Ovary (tissue), 10 donors: ENCODE measurements at places on chromosomes 5 and 9. TPM values are rescaled to one million over a fixed set of nuclear protein-coding genes. Genes with fewer than 3 reads are reported as not detected.

- peak overlapping the region; percentile 99 for H3K27ac ChIP-seq
- H3K36me3 ChIP-seq: no peaks in the 10 kb centered on the region
- peaks cover 15% of the 10 kb centered on the region for H3K4me1 ChIP-seq
- DNase-seq: peak; percentile 53
Observed at GRCh38 chr5:78649211-78649695, 681 bp upstream of the LHFPL2 start.

Gene PLGRKT
- total RNA-seq: 13.3 TPM

- no peak for DNase-seq
- H3K4me3 ChIP-seq: no peak overlapping the region
- H3K27me3 ChIP-seq: no peaks in the 10 kb centered on the region
- no peaks in the 10 kb centered on the region for H3K4me1 ChIP-seq
Observed at GRCh38 chr5:96049398-96050272, 88.0 kb upstream of the ELL2 start.

DNA sequence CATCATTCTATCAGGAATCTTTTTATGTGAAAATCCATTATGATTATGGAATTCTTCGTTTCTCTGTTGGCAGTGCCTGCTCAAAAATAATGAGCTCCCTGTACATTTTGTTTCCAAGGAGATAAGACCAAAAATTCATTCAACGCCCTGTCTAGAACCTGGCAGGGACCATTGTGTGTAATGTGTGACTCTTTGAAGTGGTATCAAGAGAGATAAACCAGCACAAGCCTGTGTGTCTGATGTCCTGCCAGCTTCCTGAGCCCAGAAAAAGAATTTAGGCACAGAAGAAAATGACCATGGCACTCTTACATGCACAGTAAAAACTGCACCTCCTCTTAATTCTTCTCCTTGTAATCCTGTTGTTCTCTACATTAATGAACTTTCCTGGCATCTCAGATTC, 177.4 kb downstream of the SAXO1 start:
- no peak overlapping the region for H3K27ac ChIP-seq
- no peak overlapping the region for H3K4me3 ChIP-seq
- DNase-seq: no peak
- H3K36me3 ChIP-seq: no peaks in the 10 kb centered on the region
- no peaks in the 10 kb centered on the region for H3K4me1 ChIP-seq

Gene ZNF879
- 12.1 TPM for total RNA-seq

Gene TENT4A
- 18.7 TPM for total RNA-seq

Gene TMEFF1
- 0.74 TPM for total RNA-seq

DNA sequence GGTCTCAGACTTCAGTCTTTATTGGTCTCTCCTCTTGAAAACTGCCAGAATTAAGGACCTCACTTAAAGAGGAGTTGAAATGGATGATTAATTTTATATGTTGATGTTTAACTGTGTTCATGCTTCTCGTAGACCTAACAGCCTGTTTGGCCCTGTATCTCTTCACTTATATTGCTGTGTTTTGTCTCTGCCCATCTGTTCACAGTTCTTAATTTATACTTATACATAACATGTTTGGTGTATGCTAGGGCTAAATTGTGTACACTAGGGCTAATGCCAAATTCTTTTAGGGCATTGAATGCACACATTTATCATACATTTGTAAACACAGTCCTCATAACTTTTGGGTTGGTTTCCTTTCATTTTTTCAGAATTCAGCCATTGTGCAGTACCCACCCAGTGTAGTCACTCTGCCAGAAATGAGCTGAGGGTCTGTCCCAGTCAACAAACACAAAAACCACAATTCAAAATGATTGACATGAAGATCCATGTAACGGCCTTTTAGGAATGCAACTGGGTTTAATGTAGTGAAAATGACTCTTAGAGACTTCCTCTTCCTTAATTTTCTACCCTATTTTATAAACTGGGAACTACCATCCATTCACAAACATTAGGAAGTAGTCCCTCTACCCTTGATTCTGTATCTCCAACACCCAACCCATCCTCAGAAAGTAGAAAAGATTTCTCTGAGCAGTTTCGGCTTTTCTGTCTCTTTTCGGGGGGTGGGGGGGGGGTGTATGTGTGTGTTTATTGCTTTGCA, 668.8 kb upstream of the KLF4 start:
- H3K4me1 ChIP-seq: peaks cover 3% of the 10 kb centered on the region
- DNase-seq: no peak
- H3K36me3 ChIP-seq: no peaks in the 10 kb centered on the region
- H3K27me3 ChIP-seq: no peaks in the 10 kb centered on the region
- no peak overlapping the region for H3K27ac ChIP-seq
- H3K4me3 ChIP-seq: no peak overlapping the region

DNA sequence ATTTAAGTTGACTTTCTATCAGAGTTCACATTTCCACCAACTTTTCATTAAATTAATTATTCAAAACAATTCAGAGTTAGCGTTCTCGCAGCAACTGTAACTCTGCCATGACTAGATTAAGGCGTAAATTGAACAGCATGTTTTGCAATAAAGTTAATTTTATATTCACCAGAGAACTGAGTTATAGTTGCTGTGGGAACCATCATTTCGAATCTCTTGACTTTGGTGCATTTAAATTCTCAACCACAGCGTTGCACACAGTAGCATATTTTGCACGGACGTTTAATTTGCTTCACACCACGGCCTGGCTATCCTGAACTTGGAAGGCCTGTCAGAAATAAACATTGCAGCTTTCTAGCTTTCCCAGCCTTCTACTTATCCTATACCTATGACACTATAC, 144.3 kb upstream of the WWC1 start:
- H3K27me3 ChIP-seq: no peaks in the 10 kb centered on the region
- no peak for DNase-seq
- H3K4me3 ChIP-seq: no peak overlapping the region
- H3K27ac ChIP-seq: no peak overlapping the region

Gene ZDHHC12
- 6.8 TPM for total RNA-seq

DNA sequence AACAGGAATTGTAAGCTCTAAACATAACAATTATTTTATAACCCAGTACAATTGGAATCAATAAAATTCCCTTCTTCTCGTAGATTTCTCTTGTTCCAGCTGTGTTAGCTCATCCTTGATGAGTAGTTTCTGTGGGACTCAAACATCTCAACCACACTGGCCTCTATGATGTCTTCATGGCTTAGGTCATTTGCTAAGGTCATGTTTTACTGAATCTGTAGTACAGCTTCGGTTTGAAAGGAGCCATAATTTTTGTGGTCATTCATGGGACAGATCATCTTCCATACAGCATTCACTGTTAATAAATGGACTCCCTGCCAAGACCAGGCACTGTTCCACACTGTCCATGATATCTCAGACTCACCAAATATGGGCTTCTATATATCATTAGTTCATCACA, 369.0 kb upstream of the RFX3 start:
- no peaks in the 10 kb centered on the region for H3K36me3 ChIP-seq
- no peak for DNase-seq
- H3K27ac ChIP-seq: no peak overlapping the region
- H3K27me3 ChIP-seq: no peaks in the 10 kb centered on the region
- H3K4me3 ChIP-seq: no peak overlapping the region
- H3K4me1 ChIP-seq: no peaks in the 10 kb centered on the region

- no peaks in the 10 kb centered on the region for H3K36me3 ChIP-seq
- no peak overlapping the region for H3K27ac ChIP-seq
- H3K4me3 ChIP-seq: no peak overlapping the region
- H3K27me3 ChIP-seq: no peaks in the 10 kb centered on the region
- no peaks in the 10 kb centered on the region for H3K4me1 ChIP-seq
Observed at GRCh38 chr5:171437286-171437821, 17.9 kb downstream of the FGF18 start.

GRCh38 chr5:80576383-80576782, 6.3 kb upstream of the ANKRD34B start:
- H3K36me3 ChIP-seq: no peaks in the 10 kb centered on the region
- H3K27ac ChIP-seq: no peak overlapping the region
- H3K27me3 ChIP-seq: no peaks in the 10 kb centered on the region
- no peak for DNase-seq
- H3K4me1 ChIP-seq: no peaks in the 10 kb centered on the region
- H3K4me3 ChIP-seq: no peak overlapping the region

Gene PCDHB6
- total RNA-seq: 2.0 TPM

- H3K27me3 ChIP-seq: no peaks in the 10 kb centered on the region
- no peaks in the 10 kb centered on the region for H3K36me3 ChIP-seq
- H3K27ac ChIP-seq: no peak overlapping the region
- peak; percentile 73 for DNase-seq
- peaks cover 13% of the 10 kb centered on the region for H3K4me1 ChIP-seq
Observed at GRCh38 chr5:80238778-80239679, 16.8 kb downstream of the SERINC5 start.

DNA sequence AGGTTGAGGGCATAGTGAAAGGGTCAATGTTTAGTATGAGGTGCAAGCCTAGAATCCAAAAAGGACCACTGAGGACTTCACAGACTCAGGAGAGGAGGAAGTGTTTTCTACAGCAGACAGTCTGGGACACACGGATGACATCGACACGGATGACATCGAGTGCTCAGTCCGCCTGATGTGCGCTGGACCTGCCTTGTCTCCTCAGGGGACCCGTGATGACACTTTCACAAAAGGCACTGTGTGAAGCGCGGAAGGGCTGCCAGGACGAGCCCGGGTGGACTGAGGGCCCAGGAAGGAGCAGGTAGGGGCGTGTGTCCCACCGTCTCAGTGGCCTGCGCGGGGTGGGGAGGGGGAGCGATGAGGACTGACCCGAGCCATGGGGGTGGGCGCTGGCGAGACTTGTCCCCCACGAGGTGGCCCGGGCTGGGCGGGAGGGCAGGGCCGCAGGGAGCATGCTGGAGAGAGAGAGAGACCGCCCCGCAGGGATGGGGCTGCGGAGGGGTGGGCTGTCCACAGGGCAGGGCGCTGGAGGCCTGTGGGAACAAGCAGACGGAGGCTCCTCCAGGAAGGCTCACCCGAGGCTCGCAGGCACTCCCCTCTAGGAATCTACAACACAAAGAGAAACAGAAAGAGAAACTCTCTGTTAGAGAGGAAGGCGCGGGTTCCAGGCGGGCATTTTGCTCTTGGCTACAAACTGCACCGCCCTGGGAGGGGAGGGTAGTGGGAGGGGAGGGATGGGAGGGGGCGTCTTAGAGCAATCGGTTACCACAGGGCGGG, 54.9 kb downstream of the USP20 start:
- H3K4me3 ChIP-seq: no peak overlapping the region
- no peaks in the 10 kb centered on the region for H3K36me3 ChIP-seq
- H3K27ac ChIP-seq: no peak overlapping the region
- H3K27me3 ChIP-seq: no peaks in the 10 kb centered on the region
- peaks cover 5% of the 10 kb centered on the region for H3K4me1 ChIP-seq
- no peak for DNase-seq

Gene ADRA1B
- total RNA-seq: 7.7 TPM

GRCh38 chr9:137139468-137140150, 655 bp downstream of the GRIN1 start:
- no peak for DNase-seq
- no peak overlapping the region for H3K27ac ChIP-seq
- peaks cover 3% of the 10 kb centered on the region for H3K27me3 ChIP-seq
- H3K4me1 ChIP-seq: peaks cover 8% of the 10 kb centered on the region

DNA sequence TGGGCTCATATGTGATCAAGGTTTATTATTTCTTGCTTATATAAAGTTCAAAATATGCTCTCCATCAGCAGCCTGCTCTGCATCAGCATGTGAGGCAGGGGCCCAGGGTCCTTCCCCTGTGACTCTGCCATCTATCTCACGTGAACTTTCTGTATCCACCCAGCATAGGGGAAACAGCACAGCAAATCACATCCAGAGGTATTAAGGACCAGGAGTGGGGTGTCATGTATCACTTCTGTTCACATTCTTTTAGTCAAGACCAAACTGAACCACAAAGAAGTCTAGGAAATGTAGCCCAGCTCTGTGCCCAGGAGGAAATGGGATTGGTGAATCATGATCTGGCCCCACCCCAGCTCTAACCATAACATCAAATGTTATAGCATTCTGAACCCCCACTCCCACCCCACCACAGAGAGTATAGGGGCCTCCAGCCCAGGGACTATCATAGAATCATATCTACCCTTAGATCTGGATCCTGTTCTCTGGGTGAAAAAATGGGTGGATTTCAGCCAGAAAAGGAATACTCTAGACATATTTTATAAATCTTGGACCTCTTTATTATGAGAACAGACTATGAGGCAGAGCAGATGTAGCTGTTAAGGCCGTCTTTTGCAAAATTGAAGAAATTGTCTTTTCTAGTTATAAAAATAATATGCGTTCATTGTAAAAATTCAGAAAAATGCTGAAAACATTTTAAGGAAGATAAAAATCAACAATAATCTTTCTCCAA, 473.7 kb downstream of the ARHGEF28 start:
- peak overlapping the region; percentile 22 for H3K27ac ChIP-seq
- H3K4me3 ChIP-seq: no peak overlapping the region
- no peaks in the 10 kb centered on the region for H3K36me3 ChIP-seq
- no peaks in the 10 kb centered on the region for H3K27me3 ChIP-seq
- peaks cover 9% of the 10 kb centered on the region for H3K4me1 ChIP-seq
- DNase-seq: no peak

GRCh38 chr5:23445573-23445972, 61.8 kb upstream of the PRDM9 start:
- H3K27ac ChIP-seq: no peak overlapping the region
- H3K4me3 ChIP-seq: no peak overlapping the region
- H3K36me3 ChIP-seq: no peaks in the 10 kb centered on the region
- no peaks in the 10 kb centered on the region for H3K27me3 ChIP-seq
- no peak for DNase-seq

GRCh38 chr9:34590381-34591247, 1.1 kb upstream of the CNTFR start:
- H3K4me1 ChIP-seq: peaks cover 3% of the 10 kb centered on the region
- DNase-seq: no peak
- peak overlapping the region; percentile 46 for H3K4me3 ChIP-seq
- no peaks in the 10 kb centered on the region for H3K36me3 ChIP-seq

GRCh38 chr5:133128066-133128465, 76.3 kb downstream of the HSPA4 start:
- no peaks in the 10 kb centered on the region for H3K36me3 ChIP-seq
- no peak overlapping the region for H3K4me3 ChIP-seq
- no peaks in the 10 kb centered on the region for H3K27me3 ChIP-seq
- H3K4me1 ChIP-seq: no peaks in the 10 kb centered on the region
- DNase-seq: no peak
- H3K27ac ChIP-seq: no peak overlapping the region

- H3K27me3 ChIP-seq: no peaks in the 10 kb centered on the region
- H3K36me3 ChIP-seq: no peaks in the 10 kb centered on the region
- H3K4me3 ChIP-seq: no peak overlapping the region
Observed at GRCh38 chr5:179054036-179054785, 6.0 kb upstream of the ZNF354C start.

Gene SPINK13
- 2.2 TPM for total RNA-seq

Gene IFNB1
- total RNA-seq: not detected

DNA sequence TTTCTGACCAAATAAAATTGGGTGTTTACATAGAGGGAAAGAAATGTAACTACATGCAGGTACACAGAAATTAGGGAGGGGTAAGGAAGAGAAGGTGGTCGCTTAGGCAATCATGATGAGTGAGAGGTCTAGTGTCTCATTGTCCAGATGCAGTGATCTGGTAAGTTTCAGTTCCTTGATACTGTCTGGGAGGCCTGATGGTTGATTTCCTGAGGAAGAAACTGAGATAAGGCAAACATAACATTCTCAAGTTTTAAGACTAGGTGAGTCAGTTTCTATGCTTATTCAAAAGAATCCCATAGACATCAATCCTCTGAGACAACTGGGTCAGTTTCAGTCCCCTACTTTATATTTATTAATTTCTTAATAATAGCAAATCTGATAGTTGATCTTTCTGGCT, 843.3 kb upstream of the CDH10 start:
- no peaks in the 10 kb centered on the region for H3K4me1 ChIP-seq
- H3K36me3 ChIP-seq: no peaks in the 10 kb centered on the region
- H3K27ac ChIP-seq: no peak overlapping the region
- H3K27me3 ChIP-seq: no peaks in the 10 kb centered on the region
- DNase-seq: no peak
